Adrenal gland (tissue), 19 donors: ENCODE measurements at places on chromosomes 3 and 15. TPM values are rescaled to one million over a fixed set of nuclear protein-coding genes. Genes with fewer than 3 reads are reported as not detected.

LRRK1 gene
- 13.1 TPM for total RNA-seq

BOC gene
- total RNA-seq: 9.7 TPM

GOLGA6A gene
- not detected for total RNA-seq

RTP4 gene
- total RNA-seq: 2.5 TPM

GRCh38 chr15:62821384-62822131 lies 221.0 kb upstream of the TPM1 start:
- no peak for DNase-seq

- no peak for DNase-seq
Measured at GRCh38 chr3:134864636-134865035, 69.6 kb downstream of the EPHB1 start.

- no peak for DNase-seq
Measured at GRCh38 chr3:47581422-47581821, 2.8 kb upstream of the CSPG5 start.

DNA sequence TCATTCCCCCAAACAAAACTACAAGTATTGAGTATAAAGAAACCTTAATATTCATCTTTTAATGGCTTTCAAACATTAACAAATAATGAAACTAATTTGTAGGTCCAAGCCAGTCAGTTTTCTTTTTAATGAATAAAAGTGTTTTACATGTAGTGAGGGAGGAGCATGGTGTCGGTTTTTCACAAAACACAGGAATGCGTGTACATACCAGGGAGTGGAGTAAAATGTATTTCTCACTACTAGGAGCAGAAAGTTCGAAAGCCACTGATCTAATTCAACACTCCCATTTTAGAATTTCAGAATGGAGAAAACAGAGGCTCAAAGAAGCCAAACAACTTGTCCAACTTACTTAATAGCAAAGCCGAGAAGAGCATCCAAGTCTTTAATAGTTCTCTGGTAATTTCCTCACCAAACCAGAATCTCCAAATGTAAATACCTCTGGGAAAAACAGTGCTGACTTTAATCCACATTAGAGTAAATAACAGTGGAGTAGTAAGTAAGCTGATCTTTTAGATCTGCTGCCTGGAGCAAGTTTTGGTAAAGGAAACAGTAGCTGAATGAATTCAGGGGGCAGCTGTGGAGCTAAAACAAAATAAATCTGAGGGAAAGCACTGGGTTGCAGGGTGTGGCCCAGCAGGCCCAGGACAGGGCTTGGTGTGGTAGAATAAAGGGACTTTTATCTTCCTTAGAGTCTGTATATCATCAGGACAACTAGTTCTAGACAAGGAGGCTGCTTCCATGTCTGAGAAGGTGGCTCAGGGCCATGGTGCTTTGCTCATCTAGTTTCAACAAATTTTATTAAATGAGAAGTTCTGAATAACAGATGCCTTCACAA lies 7.9 kb downstream of the ANP32A start:
- no peak for DNase-seq
